ENCODE measurements at places on chromosomes 13 and 19.

DNA sequence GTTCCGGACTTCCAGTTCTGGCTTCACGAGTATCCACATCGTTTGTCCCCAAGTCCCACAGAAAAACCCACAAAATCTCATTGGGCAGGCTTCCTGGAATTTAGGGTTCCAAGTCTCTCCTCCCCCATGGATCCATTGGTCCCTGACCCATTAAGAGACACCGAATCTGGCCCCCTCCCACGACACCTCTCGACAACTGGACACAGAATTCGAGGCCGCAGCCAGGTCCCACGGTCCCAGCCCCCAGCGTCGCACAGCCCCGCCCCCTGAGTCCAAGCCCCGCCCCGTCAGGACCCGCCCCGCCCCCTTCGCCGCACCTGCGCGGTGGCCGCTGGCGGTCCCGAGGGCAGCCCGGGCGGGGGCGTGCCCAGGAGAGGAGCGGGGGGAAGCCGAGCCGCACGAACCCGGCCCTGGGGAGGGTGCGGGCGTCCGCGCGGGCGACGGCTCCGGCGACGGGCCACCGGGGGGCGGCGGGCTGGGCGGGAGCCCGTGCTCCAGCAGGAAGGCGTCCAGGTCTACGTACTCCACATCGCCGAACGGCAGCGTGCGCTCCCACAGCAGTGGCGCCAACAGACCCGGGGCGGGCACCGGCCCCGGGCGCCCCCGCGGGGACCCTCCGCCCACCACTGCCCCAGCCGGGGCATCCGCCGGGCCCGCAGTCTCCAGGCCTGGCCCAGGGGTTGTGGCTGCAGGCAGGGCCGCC is 1.8 kb downstream of the DBP start:
- peak; percentile 61 for DNase-seq

GRCh38 chr19:3668331-3669081 is 31.8 kb downstream of the PIP5K1C start:
- no peak for DNase-seq

DNA sequence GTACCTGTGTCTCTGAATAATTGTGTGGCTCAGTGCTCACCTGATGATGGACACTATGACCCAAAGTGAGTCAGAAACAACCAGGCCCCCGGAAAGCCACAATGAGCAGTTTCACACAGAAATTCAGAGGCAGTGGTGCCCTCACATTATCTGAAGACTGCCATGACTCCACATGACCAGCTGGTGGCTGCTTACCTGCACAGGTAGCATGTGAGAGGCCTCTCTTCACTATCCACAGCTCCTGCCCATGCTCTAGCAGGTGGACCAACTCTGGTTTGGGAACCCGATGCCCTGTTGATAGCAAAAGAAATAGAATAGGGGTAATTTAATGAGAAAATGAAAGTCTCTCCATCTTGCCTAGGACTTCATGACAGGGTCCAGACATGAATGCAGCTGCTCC is 7.2 kb downstream of the ZNF550 start:
- DNase-seq: no peak

DNA sequence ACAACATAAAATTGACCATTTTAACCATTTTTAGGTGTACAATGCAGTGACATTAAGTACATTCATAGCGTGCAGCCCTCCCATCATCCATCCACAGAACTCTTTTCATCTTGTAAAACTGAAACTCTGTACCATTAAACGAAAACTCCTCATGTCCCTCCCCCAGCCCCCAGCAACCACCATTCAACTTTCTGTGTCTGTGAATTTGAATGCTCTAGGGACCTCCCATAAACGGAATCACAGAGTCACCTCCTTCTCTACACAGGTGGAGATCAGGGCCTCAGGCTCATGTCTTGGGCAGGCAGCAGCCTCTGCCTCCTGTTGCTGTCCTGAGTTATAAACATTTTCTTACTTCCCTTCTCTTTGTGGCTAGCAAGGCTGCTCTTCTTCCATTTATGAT is 7.3 kb upstream of the CCNE1 start:
- DNase-seq: no peak

Data from hypothalamus (tissue), 51 donors.